Right forelimb (tissue), 1 donor: ENCODE measurements at places on chromosomes 2 and 18.

DNA sequence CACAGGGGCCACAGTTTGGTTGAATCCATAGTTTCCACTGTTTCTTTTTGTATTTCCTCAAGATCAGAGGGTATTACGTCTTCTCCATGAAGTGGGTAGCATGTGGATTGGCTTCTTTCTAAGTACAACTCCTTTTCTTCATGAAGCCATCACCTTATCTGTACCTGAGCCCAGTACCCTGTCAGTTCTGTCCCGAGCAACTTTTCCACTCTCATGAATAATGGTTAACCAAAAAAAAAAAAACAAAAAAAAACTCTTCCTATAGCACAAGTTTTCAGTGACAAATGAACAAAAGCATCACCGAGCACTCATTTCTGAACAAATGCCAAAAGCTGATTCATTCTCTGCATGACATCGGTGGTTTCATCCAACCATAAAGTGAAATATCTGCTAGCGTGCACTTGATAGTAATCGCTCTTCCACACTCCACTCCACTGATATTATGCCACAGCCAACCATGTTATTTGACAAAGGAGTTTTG, 53.0 kb upstream of the CCDC150 start:
- DNase-seq = no peak

DNA sequence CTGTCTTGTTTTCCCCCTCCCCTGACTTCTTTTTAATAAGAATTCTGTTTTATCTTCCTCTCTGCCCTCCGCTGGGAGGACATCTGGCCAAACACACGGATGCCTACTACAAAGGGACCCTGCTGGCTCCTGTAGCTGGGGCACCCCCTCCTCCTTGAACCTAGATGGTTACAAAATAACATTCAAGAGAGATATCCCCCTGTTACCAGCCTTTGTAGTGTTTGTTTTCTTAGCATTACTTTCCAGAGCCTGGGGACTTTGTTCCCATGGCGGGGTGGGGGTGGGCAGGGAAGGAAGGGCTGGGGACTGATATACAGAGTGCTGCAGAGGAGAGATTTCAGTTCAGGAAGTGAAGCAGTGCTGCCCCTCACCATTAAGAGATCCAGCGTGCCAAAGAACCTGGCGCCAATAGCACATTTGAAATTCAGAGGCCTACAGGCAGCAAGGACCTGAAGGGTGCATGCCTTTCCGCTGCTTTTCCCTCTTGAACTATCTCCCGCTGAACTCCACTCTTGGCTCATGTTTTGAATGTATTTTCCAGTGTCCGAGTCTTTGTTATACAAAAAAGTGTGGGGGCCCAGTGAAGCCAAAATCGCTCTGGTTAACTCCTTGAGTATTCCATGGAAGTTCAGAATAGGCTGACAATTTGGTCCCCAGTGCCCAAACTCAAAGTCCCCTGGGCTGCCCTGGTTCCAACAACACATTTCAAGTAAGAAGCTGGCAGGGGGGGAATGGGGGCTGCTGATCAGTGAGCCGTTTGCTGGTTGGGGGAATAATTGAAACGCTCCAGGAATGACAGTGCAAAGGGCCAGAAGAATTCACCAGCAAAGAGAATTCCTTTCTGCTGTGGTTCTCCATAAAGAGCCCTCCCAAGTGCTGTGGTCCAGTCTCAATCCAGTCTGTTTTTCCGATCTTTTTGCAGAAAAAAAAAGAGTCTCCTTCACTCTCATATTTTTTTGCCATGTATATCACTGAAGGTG, 94.8 kb upstream of the THOC1 start:
- peak; percentile 73 for DNase-seq

- no peak for DNase-seq
Measured at GRCh38 chr2:234457421-234457820, 39.5 kb downstream of the ARL4C start.

DNA sequence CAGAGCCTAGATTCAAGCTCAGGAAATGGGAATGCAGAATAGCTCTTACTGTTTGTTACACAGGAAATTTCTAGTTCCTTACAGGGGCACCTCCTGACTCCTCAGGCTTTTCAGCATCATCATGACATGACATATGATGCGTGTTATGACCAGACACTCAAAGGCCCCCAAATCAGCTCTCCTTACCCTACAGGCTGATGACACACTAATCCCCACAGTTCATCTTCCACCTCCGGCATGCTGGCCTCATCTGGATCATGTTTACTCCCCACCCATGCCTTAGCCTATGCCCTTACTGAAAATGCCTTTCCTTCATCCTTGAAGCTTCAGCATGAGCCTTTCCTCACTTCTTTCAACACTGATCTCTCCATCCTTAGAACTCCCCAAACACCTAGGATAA, 356.9 kb downstream of the SETBP1 start:
- no peak for DNase-seq

GRCh38 chr2:43058726-43059110, 167.7 kb downstream of the ZFP36L2 start:
- DNase-seq = peak; percentile 41

- no peak for DNase-seq
Measured at GRCh38 chr2:182666674-182667314, 49.3 kb upstream of the DNAJC10 start.

DNA sequence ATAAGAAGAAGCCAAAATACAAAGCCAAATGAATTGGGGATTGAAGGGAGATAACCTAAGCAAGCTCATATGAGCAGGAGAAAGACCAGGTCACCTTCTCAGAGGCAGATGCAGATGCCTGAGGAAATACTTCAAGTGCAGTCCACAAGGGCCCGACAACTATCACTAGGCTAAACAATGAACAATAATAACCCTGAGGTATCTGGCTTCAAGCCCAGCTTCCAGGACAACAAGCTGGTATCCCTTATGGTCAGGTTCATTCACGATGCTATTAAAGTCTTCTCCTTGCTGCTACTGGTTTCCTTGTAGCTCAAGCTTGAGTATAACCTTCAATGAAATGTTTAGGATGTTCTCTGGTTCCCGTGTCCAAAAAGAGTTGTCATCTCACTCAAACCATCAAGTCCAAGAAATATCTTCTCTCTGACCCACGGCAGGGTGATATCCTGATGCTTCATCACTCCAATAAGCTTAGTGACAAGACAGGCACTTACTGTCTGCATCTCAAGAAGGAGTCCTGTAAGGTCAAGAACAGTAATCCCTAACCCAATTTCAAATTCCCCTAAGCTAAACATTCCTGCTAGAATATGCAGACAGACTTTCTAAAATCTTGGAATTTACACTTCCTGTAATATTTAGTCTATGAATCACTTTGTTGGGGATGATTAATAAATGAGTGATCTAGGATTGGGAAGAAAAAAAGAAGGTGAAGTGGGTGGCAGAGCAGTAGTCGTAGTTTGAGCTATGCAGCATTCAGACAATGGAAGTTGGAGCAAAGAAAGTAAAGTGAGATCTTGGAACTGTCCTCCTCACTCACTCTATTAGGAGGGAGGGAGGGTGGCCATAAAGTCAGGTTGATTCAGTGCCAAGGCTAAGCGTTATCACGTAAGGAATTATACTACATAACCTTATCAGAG, 33.1 kb downstream of the CHN1 start:
- no peak for DNase-seq

GRCh38 chr18:26741048-26741447, 124.5 kb downstream of the AQP4 start:
- DNase-seq = no peak

GRCh38 chr2:237885931-237886684, 26.7 kb downstream of the RAMP1 start:
- no peak for DNase-seq

DNA sequence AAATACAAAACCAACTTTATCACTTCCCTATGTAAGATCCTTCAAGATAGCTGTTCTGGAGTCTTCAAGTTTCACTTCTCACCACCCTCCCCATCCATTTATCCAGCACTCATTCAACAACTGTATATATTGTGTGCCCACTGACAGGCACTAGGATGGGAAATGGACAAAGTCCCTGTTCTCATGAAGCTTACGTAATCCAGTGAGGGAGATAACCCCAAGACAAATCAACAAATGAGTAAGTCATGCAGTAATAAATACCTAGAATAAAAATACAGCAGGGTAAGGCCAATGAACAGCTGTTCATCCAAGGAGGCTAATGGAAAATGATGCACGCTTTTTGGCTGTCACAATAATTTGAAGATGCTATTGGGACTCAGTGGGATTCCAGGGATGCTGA, 133.8 kb downstream of the MEMO1 start:
- DNase-seq = no peak

DNA sequence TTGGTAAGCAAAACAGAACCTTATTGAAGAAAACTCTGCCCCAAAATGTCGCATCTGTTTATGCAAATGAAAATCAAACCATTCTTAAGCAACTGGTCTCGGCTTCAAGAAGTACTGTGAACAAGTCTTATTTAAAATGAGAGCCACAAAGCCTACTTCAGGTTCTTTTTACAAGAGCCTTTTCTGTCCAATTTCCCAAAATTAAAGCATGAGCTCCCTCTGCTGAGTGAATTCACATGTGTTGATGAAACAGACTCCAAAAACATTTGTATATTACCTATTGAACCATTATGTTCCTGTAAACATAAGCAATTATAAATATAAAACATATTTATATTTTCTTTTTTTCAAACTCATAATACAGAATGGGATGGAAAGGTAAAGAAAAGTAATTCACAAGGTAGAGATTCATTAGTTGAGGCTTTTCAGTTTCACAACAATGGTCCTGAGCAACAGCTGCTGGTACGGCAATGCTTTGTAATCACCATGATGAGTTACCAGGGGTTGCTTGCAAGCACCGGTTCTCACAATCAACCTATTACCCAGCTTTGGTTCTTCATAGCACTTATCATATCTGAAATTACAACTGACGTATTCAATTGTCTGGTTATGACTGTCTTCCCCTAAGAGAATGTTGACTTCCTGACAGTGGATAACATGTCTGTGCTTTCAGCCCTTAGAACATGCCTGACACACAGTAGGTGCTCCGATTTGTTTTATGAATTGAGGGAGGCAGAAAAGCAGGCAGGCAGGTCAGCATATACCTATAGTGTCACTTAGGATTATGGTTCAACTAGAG, 108.4 kb upstream of the BZW1 start:
- DNase-seq = no peak

DNA sequence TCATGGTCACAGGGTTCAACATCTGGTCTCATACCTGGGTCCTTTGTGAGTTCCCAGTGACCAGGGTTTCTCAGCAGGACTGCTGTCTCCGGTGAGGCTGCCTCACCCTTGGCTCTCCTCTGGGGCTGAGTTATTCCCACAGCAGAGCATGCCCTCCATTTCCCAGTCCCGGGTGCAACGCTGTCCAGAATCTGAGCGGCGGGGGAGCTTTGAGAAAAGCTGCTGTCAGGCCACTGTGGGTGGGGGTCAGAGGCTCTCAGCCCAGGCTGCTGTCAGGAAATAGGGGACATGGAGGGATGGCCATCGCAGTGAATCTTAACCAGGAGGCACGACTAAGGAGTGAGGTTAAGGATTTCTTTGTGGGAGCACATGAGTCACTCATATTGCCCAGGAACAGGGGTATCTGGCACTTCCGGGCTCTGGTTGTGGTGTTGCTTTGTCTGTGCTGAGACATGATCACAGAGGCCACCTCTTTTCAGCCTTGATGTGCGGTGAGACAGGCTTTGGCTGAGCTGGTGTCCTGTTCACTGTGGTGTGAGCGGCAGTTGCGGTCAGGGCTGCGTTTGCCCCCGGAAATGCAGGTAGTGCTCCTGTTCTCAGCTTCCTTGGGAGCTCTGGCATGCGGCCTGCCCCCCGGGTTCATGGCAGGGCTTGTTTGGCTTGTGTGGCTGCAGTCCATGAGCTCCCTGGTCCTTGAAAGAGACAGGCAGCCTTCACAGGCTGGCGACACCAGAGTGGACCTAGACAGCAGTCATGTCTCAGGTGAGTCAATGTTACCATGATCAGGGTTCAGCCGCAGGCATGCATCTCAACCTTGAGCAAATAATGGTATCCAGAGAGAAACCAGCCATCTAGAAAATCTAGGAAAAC, 310.7 kb upstream of the MYT1L start:
- DNase-seq = no peak

DNA sequence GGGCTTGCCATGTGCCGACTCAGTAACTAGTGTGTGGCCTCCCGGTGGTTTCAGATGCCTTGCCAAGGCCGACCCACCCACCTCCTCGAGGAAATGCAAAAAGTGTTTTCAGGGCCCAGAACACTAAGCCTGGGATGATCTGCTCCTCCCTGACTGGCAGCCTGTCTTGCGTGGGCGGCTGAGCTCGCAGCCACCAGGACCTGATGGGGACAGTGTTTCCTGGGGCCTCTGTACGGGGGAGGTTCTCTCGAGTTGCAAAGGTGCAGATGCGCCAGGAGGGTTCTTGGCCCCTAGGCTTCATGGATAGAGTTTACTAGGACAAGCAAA, 85.2 kb downstream of the GLI2 start:
- peak; percentile 86 for DNase-seq

GRCh38 chr2:237739101-237739500, 59.5 kb upstream of the RBM44 start:
- DNase-seq = no peak

GRCh38 chr18:52766002-52766545, 426.1 kb downstream of the DCC start:
- no peak for DNase-seq

- no peak for DNase-seq
Measured at GRCh38 chr2:237511433-237511832, 24.4 kb downstream of the MLPH start.

DNA sequence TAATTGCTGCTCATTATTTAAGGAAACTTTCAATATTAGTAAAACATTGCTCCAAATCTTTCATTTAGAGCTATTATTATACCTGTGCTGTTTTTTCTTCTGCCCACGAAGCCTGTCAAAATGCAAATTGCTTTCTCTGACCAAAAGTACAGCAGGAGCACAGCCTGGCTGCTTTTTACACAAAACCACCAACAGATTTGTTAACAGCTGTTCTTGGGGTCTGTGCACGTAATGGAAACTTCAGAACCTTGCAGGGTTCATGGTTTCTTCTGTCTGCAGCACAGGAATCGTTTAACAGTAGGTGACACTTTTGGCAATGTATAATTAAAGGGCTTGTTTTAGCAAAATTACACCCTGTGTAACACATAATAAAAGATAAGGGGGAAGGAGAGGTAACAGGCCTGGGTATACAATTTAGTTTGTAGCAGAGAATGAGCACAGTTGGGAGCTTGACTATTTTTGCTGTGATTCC, 447.3 kb downstream of the KCNJ3 start:
- DNase-seq = no peak

- peak; percentile 62 for DNase-seq
Measured at GRCh38 chr2:222320436-222321395, 21.9 kb upstream of the PAX3 start.

DNA sequence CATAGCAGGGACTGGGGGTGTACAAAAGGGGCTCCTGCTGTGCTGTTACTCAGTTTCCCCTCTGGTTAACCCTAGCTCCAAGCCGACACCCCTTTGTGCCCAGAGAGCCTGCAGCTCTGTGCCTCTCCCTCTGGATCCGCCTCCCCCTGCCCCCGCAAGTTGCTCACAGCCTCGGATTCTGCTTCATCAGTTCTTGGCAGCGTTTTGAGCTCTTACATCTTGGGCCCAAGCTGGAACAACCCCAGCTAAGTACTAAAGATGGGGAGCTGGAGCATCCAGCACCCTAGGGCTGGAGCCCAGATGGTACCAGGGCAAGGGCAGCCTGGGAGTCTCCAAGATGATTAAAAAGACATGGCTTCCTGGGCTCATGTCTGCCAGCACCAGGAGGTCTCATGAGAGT, 40.7 kb downstream of the POMC start:
- DNase-seq = no peak

GRCh38 chr18:43514747-43515146, 237.5 kb upstream of the SYT4 start:
- no peak for DNase-seq

- DNase-seq = no peak
Measured at GRCh38 chr2:108934583-108935245, 54.3 kb downstream of the EDAR start.

- DNase-seq = no peak
Measured at GRCh38 chr2:61853086-61853846, 594 bp downstream of the FAM161A start.

- DNase-seq = no peak
Measured at GRCh38 chr2:95299961-95300360, 2.8 kb downstream of the KCNIP3 start.
